ENCODE measurements at places on chromosomes 5 and 9.

GRCh38 chr9:118318770-118319431 lies 614.7 kb downstream of the TLR4 start:
- no peak for DNase-seq

- peak; percentile 65 for DNase-seq
Observed at GRCh38 chr9:136662656-136663581, at the start of gene EGFL7. EGFL7 (plus strand) TSS chr9:136662916; CDS start chr9:136668283, 5,367 bp downstream.

- no peak for DNase-seq
Observed at GRCh38 chr5:160692271-160692670, 159.7 kb downstream of the ATP10B start.

GRCh38 chr5:125219710-125220109 lies 473.3 kb upstream of the ZNF608 start:
- no peak for DNase-seq

DNA sequence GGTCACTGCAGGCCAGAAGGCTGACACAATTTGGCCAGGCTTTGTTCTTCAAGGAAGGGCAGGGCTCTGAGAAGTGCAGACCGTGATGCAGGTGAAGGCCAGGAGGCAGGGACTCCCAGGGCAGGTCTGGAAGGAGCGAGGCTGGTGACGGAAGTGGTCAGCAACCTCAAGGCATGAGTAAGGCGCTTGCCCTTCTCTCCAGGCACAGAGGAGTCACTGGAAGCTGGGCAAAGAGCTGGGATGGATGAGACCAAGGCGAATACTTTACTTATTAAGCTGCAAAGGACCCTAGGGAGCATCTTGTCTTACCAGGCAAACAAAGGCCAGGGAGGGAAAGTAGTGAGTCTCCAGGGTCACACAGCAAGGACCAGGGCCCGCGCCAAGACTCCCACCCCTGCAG lies 18.6 kb downstream of the IRF1 start:
- peak; percentile 43 for DNase-seq
